Activated B cell treated with CpG ODN at 0.5 μM for 24 hours (primary cell): ENCODE measurements at places on chromosomes 2 and 18.

GRCh38 chr2:209519271-209519670, 95.4 kb downstream of the MAP2 start:
- DNase-seq: no peak

DNA sequence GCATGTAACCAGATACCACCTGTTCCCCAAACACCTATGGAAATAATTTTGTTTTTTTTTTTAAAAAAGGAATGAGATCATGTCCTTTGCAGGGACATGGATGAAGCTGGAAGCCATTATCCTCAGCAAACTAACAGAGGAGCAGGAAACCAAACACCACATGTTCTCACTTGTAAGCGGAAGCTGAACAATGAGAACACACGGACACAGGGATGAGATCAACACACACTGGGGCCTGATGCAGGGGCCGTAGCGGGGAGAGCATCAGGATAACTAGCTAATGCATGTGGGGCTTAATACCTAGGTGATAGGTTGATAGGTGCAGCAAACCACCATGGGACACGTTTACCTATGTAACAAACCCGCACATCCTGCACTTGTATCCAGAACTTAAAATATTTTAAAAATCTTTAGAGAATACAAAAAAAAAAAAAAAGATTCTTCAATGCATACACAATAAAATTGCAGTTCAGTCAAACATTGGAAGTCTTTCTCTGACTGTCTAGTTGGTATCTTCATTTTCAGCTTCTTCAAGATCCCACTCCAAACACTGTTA, 11.6 kb upstream of the CASP10 start:
- DNase-seq: no peak

DNA sequence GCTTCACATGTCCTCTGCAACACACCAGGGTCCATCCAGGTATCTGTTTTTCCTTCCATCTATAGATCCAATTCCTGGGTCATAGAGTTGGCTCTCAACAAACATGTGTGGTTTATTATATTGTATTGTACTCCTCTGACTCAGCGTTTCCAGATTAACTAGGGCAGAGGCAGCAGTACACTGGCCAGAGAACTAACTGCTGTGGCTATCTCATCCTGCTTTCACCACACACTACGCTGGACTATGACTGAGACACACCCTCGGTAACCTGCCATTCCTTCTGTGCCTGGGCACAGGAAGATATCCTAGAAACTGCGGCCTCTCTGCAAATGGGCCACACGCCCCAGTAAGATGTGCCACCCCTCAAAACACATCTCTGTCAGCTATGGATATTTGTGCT, 159.8 kb upstream of the STK17B start:
- no peak for DNase-seq

DNA sequence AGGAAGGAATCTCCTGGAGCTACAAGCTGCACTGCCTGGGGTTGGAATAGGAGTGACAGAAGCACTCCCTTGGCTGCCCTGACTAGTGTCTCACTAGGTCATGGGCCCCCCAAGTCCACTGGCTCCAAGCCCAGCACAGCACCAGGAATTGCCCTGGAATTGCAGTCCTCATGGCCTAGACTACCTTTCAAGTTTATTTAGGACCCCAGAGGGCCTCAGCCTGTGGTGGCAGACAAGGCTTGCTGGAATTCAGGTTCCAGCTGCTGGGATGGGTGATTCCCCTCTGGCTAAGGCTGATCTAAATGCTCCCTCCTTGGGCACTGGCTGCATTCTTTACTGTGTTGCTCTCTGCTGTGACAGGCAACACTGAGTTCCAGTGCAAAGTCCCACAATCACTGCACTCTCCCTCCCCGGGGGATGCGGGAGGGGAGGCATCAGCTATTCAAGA, 14.0 kb downstream of the STRADB start:
- DNase-seq: no peak

DNA sequence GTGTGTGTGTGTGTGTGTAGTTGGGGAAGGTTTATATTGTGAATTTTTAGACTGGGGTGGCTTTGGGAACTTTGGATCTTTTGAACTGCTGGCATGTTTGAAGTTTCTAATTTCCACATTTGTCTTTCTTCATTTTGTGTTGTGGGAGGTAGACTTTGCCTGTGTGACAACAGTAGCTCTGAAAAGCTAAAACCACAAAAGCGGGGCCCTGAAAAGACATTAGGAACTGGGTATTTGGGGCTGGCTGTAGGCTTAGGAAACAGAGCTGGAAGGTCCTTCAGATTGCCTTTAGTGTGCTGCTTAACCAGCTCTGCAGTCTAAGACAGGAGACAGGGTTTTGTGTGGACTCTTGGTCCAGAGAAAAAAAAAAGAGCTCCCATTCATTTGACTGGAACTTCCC, 27.2 kb upstream of the DOCK10 start:
- no peak for DNase-seq

DNA sequence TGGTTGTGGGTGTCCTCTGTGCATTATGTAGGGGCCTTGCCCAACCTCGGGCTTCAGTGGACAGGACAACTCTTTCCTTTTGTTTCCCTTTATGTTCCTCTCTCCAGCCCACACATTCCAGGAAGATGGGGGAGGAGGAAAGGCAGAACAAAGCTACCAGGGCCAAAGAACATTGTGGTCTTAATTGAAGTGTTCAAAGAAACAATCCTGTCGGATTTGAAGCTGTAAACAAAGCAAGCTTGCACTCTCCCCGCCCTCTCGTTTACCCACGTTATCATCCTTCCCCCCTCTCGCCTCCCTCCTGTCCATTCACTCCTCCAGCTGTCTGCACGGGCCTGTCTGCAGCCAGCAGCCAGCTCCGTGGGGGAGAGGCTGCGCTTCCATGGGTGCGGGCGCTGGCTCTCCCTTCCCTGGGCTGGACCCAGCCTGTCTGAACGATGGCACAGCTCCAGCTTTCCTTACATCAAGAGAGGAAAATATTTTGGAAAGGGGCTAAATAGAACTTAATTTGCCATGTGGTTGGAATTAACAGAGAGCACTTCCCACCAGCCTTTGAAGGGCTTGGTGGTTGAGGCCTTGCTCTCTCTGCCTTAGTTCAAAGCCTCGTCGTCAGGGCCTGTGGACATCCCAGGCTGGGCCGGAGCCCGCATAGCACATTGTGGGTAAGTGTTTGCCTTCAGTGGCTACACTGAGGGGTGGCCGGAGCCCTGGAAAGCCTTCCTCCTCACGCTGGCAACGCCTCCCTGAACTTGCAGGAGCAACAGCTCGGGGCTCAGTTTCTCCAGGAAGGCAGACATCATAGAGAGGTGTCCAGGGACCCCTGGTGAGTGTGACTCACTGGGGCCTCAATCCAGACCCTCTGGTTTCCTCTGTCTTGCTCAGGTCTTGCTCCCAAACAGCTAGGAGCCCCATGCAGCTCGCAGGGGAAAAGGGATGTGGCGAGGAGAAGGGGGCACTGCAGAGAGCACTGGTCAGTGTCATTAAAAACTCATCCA, 60.6 kb upstream of the HS6ST1 start:
- DNase-seq: no peak

DNA sequence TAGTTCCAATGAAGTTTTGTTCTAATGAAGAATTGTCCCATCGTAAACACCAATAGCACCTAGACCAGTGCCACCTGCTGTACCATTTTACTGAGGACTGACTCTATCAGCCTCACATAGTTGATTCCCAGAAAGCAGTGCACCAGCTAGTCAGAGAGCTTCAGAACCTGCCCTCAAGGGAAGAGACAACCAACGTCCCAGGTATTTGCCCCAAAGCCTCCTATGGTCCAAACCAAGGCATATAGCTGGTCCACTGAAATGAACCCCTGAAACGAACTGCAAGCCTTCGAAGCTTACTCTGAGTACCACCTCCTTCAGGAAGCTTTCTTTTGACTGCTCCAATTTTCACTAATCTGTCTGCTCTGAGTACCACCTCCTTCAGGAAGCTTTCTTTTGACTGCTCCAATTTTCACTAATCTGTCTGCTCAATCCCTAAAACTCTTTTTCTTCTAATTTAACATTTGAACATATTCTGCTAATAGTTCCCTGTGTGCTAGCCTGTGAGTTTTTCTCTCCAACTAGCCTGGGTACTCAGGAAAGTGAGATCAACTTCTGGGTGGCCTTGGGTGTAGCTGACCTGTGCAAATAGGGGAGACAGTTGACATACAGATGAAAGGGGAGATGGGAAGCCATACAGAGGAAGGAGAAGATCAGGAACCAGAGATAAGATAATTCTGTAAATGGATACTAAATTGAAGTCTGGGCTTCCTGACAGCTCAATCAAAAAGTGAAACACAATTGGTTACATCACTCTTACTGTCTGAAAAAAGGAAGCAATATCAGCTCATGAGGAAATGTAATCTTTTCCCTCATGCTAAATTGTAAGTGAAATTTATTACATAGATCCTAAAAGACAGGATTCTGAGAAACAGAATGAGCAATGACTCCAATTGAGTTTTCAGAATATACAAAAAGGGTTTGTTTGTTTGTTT, 33.5 kb upstream of the EML4 start:
- no peak for DNase-seq

DNA sequence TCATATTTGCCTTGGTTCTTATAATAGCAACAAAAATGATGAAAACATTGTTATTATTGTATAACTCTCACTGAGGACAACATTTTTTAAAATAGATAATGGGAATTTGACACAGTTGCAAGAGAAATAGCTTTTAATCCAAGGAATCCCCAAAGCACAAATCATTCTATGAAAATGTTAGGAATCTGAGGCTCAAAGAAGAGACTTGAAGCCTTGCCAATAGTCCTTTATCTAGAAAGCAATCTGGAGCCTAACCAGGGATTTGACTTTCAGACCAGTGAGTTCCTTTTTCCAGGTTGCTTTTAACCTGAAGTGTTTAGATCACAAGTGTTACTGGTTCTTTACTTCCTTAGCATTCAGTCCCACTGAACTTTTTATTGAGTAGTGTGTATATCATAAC, 574.5 kb upstream of the ZEB2 start:
- DNase-seq: no peak

DNA sequence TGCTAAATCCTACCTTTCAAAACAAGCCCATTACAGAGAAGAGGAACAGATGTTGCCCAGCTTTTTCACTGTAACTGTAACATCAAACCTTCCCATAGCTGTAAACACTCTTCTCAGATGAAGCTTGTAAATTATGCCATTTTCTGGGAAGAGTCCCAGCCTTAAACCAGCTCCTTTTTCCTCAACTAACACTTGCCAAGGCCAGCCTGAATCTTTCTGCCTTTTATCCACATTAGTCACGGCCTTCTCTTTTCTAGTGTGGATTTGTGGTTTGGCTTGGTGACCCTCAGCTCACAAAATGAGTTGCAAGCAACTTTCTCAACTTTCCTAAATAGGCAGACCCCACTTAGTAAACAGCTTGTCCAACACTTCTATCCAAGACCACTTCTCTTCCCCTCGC, 90.2 kb downstream of the CABLES1 start:
- no peak for DNase-seq

- DNase-seq: no peak
Measured at GRCh38 chr18:74019864-74020263, 127.8 kb downstream of the FBXO15 start.

GRCh38 chr2:230900336-230900995, 24.6 kb downstream of the GPR55 start:
- DNase-seq: no peak

DNA sequence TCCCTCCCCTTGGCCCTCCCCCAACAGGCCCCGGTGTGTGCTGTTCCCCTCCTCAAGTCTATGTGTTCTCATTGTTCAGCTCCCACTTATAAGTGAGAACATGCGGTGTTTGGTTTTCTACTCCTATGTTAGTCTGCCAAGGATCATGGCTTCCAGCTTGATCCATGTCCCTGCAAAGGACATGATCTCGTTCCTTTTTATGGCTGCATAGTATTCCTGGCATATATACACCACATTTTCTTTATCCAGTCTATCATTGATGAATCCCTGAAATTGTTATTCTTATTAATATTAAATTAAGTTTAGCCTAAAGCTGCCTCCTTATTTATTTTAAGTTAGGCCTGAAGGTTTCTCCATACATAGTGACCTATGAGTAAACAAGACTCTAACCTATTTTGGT, 18.8 kb upstream of the RAB31 start:
- no peak for DNase-seq

DNA sequence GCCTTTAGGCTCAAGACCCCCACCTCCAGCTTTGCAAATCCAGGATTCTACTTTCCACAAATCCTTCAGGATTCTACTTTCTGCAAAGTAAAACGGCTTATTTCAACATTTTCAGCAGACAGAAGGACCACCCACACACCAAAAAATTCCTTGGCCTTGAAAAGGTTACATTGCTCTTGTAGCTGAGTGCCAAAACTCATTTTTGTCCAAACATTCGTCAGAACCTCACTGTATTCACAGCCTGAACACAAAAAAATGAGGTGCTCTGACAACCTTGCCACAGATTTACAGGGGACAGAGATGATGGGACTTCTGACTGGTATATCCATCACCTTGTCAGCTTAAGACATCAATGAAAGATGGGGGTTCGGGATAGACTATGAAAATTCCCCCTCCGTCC, 63.0 kb upstream of the COX7A2L start:
- DNase-seq: no peak

GRCh38 chr2:33764551-33764950, 165.5 kb upstream of the FAM98A start:
- no peak for DNase-seq

DNA sequence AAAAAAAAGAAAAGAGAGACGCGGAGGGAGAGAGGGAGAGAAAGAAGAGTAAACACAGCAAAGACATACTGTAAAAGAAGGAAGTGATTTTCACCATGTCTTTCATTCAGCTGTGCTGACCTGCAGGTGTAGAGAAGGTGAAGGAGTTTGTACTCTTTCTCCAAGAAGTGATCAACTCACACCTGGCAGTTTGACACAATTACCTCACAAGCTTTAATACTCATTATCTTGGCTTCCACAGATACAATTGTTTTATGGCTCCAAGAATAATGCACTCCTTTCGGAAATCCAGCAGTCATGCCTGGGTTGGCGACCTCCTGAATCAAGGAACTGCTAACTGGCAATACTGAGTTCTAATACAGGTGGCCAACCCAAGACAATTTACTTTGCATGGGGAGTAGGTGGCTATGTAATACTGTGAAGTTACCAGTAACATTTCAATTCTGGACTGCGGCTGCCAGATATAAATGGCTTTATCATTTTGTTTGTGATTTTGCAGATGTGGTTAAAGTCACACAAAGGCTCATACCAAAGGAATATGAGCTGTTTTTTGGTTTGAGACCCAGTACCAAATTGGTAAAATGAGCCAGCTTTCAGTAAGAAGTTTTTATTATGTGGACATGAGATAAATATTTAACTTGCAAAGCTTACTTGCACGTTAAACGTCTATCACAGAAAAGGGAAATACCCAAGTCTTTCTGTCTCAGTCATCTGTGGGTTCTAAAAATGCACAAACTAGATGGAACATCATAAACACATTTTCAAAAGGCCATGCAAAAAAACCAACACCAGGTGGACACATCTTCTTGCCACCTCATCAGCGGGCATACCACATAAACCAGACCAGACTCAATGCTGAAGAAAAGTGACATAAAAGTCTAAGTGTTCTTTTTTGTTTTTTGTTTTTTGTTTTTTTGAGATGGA, 69.3 kb downstream of the NCKAP5 start:
- no peak for DNase-seq

DNA sequence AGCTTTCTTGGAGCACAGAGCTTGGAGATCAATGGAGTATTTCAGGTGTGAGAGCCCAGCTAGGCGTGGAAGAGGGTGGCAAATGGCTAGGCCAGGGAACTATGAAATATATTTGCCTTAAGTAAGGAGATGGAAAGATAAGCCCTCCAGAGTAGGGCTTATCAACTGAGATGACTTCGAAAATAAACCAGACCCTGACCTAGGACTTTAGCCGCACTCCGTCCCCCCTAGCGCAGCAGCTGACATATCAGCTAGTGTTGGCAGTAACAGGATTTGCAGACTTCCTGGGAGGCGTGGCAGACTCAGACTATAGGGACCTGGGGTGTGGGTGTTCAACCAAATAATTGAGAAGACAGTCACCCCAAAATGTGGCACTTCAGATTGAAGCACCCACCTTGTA, 127.7 kb upstream of the EPAS1 start:
- DNase-seq: no peak
